Cardiac septum (tissue), 1 donor: ENCODE measurements at places on chromosomes 7 and 10. TPM values are rescaled to one million over a fixed set of nuclear protein-coding genes. Genes with fewer than 3 reads are reported as not detected.

- peak; percentile 61 for DNase-seq
These were observed 10.5 kb upstream of the KCP start for GRCh38 chr7:128920913-128921582.

DNA sequence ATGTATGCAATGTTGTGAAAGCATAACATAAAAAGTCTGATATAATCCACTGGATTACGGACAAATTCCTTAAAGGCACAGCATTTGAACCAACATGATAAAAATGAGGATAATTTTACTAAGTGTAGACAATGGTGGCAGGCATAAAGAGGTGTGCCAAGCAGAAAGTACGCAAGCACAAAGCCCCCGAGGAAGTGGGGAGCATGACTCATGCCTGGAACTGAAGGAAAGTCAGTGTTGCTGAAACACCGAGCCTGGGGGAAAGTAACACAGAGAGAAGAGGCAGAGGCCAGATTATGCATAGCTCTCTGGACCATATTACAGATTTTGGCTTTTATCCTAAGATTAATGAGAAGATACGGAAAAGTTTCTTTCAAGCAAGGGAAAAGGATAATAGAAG lies 490.0 kb upstream of the PHF14 start:
- no peak for DNase-seq

- DNase-seq, result no peak
These were observed 81.5 kb upstream of the HPS1 start for GRCh38 chr10:98528166-98528804.

- no peak for DNase-seq
These were observed 186.0 kb upstream of the CACNA2D1 start for GRCh38 chr7:82629583-82629982.

GRCh38 chr7:77388055-77388641 lies 28.0 kb downstream of the GSAP start:
- no peak for DNase-seq

- no peak for DNase-seq
These were observed 64.9 kb upstream of the PALS2 start for GRCh38 chr7:24508316-24508715.

DNA sequence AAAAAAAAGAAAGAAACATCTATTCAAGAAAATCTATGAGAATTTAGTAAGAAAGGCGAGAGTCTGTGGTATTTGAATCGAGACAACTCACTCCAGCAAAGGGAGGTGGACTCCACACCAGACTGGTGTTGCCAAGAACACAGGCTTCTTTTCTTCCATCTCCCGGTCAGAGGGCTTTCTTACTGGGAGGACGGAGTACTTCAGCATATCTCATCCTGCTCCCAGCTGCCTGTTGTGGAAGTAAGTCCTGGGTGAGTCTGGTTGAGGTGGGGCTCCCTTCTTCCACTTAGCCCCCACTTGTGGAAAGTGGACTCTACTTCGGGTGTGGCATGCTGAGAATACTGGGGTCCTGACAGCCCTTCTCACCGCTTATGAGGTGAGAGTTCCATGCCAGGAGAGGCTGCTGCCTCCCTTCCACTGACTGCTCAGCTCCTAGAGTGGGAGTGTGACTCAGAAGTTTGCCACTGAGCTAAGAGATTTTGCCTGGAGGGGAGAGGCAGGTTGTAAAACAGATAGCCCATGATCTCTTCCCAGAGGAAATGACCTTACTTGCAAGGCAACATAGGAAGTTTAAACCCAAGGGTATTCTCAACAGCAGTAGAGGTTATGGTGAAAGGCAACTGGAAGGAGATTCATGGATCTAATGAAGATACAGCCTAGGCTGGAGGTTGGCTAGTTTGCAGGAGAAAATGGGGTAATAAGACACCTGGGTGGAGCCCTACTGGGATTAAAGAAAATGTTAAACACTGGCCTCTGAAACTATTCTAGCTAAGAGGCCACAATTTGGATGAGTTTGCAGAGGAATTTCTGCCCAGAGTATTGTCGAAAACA lies 3.5 kb upstream of the NACAD start:
- DNase-seq, result no peak

DNA sequence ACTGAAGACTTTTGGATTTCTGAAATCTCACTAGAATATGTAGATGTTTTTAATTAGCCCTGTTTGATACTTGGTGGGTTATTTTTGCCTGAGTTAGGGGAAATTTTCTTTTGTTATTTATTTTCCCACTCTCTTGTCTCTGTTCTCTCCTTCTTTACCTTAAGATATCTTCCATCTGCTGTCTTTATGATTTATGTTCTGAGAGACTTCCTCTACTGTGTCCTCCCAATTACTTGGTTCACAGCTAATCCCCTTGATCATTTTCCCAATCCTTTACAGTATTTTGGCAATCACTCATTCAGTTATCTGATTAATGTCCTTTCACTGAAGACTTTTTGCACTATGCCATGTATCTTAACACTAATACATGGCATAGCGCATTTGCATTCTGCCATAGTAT lies 49.5 kb upstream of the SRPK2 start:
- DNase-seq, result no peak

The ACTL6B gene
- total RNA-seq, result not detected

The CLDN15 gene
- 2.6 TPM for total RNA-seq

The VWDE gene
- 0.38 TPM for total RNA-seq

The RBM20 gene
- 105 TPM for total RNA-seq

The CNTNAP2 gene
- 0.22 TPM for total RNA-seq
